ENCODE measurements at places on chromosomes 5 and 9.

GRCh38 chr5:168214071-168214470 is 77.4 kb upstream of the WWC1 start:
- no peak for DNase-seq

DNA sequence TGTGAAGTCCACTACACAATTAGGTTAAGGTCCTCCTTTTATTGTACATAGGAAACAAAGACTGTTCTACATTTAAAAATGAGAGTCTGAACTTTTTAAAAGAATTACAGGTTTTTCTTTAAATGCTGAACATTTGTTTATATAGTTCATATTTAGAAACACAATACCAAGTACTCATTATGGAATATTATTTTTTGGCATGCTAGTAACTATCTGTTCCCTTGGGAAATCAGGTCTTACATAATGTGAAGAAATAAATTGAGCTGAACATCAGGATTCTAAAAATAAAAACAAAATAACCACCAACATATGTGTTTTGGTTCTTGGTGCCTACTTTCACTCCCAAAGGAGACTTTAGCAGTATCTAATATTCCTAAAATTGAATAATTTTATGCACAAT is 230.5 kb upstream of the IZUMO3 start:
- DNase-seq, result no peak

- DNase-seq, result no peak
These were observed 421.4 kb upstream of the WWC1 start for GRCh38 chr5:167870055-167870454.

DNA sequence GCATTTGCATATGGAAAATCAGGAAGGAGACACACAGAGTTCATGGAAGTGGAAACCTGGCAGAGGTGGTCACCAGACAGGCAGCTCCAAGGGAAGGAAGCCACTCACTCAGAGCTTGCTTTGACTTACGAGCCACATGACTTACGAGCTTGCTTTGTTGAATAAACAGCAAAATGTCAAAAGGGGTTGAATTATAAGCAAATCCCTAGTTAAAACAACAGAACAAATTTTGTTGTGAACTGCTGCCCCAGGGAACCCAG is 164.3 kb downstream of the SYK start:
- no peak for DNase-seq

DNA sequence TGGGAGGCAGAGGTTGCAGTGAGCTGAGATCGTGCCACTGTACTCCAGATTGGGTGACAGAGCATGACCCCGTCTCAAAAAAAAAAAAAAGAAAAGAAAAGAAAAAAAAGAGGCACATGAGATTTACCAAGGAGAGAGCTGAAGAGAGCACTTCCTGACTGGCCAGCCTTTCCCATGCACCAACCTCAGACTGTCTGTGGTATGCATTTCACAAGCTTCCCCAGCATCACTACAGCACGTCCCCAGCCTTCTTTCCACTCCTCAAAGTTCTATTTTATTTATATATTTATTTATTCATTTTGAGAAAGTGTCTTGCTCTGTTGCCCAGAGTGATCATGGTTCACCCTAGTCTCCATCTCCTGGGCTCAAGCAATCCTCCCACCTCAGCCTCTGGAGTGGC is 13.6 kb upstream of the FUBP3 start:
- peak; percentile 70 for DNase-seq

DNA sequence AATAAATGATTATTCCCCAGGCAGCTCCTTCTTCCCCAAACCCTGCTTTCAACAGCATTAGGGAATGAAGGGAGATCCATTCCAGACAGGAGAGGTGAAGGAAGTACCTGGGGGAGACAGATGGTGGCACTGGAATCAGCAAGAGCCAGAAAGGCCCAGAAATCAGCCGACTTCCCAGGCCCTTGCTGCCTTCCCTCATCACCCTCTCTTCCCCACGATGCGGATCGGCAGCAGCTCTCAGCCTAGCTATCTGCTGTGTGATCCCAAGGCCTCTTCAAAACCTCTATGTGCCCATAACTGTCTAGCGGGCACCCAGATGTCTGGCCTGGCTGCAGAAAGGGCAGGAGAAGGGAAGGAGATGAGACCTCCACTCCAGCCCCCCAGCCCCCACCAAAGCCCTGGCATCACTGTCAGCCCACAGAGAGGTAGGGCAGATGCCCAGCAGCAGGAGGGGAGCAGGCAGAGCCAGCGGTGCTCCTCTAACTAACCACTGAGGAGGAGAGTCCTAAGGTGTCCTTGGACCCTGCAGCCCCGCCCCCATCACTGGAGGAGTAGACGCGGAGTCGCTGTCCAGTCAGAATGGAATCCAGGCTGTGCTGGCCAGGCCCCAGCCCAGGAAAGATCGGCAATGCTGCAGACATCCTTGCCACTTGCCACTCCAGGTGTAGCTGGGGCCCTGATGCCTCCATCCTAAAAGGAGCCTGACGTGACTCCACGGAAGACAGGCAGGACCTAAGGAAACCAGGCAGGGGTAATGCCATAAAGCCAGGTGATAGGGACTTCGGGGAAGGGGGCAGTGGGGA is 12.7 kb downstream of the CNTFR start:
- DNase-seq, result no peak

DNA sequence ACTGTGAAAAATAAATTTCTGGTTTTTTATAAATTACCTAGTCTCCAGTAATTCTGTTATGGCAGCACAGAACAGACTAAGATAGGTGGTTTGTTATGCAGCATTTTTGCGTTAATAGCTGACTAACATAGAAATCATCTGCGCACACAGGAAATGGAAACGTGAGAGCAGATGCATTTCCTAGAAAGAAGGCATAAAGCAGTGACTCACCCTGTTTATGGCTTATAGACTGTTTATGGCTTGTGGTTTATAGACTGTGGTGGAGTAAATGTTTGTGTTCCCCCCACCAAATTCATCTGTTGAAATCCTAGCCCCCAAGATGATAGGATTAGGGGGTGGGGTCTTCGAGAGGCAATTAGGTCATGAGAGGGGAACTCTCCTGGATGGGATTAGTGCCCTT is 18.3 kb upstream of the OSMR start:
- peak; percentile 28 for DNase-seq

DNA sequence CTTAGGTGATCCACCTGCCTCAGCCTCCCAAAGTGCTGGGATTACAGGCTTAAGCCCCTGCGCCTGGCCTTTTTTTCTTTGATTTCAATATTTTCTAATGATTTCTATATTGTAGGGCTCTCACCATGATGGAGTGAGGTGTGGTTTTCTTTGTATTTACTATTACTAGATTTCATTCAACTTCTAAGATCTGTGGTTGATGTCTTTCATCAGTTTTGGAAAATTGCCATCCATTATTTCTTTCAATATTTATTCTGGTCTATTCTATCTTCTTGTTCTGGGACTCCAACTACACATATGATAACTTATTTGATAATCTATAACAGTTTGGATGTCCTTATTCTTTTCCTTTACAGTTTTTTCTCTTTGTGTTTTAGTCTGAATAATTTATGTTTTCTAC is 31.9 kb downstream of the FBXO4 start:
- DNase-seq, result no peak

- DNase-seq, result no peak
These were observed 815.8 kb downstream of the EFNA5 start for GRCh38 chr5:106854922-106855321.

DNA sequence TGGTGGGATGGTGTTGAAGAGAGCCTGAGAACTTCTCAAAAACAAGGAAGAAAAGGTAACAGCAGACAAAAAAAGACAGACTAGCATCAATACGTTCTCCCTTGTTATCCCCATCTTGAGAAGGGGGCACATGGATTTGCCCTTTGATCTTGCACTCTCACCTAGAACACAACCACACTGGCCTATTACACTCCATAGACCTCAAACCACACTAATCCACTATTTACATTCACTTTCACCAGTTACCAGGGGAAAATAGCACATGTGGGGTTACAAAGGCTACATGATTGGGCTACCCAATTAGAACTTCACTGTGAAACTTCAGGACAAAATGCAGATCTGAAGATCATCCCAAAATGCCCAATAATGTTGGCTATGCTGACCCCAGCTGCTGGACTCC is 72.6 kb upstream of the SELENOP start:
- no peak for DNase-seq

- DNase-seq, result no peak
These were observed 26.8 kb downstream of the RGS7BP start for GRCh38 chr5:64532657-64533056.

GRCh38 chr9:131731644-131732043 is 8.2 kb downstream of the RAPGEF1 start:
- DNase-seq, result no peak

- DNase-seq, result no peak
These were observed 202.4 kb downstream of the DAB2IP start for GRCh38 chr9:121853617-121854395.

- no peak for DNase-seq
These were observed 26.9 kb downstream of the CNOT6 start for GRCh38 chr5:180521101-180521500.

- no peak for DNase-seq
These were observed 173.3 kb downstream of the FGF18 start for GRCh38 chr5:171592736-171593135.

DNA sequence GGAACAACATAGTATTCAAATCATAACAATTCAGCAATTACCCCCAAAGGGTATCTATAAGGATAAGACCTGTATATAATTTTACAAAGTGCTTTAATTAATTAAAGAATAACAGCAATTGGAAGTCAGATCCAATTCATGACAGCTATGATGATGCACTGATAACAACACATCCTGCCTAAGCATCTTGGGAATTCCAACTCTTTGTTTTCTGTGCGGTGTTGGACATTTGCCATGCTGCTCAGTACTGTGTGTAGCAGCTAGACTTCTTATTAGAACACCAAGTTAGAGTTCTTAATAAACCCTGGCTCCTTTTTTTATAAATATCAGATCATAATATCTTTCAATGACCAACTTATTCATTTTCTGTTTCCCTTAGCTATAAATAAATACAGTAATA is 209.0 kb downstream of the SEC61B start:
- DNase-seq, result no peak

- DNase-seq, result peak; percentile 45
These were observed 244.7 kb downstream of the PIK3R1 start for GRCh38 chr5:68460147-68460798.

Data from MV-4-11 (cell line).